Tibial nerve (tissue), 4 donors: ENCODE measurements at places on chromosomes 16 and 17.
A peak's percentile ranks its signal among the peaks of the same experiment; 100 is the strongest.

- DNase-seq: peak; percentile 12
- no peaks in the 10 kb centered on the region for H3K4me1 ChIP-seq
- no peak overlapping the region for H3K4me3 ChIP-seq
- no peaks in the 10 kb centered on the region for H3K27me3 ChIP-seq
- no peaks in the 10 kb centered on the region for H3K36me3 ChIP-seq
These were observed 408.7 kb downstream of the SLC39A11 start for GRCh38 chr17:72683506-72684404.

DNA sequence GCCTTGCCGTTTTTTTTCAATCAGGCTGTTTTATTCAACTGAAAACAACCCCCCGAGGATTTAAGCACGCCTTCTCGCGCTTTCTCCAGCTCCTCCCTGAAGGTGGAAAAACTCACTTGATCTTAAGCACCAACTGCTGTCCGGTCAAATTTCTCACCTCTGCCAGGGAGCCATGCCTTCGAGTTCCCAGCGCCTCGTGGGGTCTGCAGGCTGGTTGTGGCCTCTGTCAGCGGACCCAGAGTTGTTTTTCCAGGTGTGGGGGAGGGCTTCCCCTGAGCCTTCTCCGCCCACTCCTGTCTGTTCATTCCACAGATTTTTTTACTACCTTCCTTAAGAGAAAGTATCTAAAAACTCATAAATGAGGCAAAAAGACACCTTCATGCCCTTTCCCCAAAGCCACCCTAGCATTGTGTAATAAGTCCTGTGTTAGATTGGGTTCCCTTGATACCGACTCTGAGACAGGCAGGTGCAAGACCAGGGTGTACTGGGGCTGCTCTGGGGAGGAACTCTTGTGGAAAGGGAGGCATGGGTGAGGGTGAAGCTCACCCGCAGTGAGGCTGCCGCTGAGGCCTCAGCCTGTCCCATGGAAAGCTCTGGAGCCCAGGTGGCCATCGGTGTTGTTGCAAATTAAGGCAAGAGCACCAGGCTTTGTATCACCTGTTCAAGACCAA is 101.6 kb downstream of the AXIN2 start:
- H3K4me1 ChIP-seq: no peaks in the 10 kb centered on the region
- no peak for DNase-seq
- no peaks in the 10 kb centered on the region for H3K36me3 ChIP-seq
- H3K4me3 ChIP-seq: no peak overlapping the region
- no peaks in the 10 kb centered on the region for H3K27me3 ChIP-seq

- peak overlapping the region; percentile 36 for H3K4me3 ChIP-seq
- H3K36me3 ChIP-seq: no peaks in the 10 kb centered on the region
- no peaks in the 10 kb centered on the region for H3K27me3 ChIP-seq
- peak overlapping the region; percentile 94 for H3K27ac ChIP-seq
- DNase-seq: no peak
These were observed 310.0 kb downstream of the SEC14L1 start for GRCh38 chr17:77450742-77451244.

DNA sequence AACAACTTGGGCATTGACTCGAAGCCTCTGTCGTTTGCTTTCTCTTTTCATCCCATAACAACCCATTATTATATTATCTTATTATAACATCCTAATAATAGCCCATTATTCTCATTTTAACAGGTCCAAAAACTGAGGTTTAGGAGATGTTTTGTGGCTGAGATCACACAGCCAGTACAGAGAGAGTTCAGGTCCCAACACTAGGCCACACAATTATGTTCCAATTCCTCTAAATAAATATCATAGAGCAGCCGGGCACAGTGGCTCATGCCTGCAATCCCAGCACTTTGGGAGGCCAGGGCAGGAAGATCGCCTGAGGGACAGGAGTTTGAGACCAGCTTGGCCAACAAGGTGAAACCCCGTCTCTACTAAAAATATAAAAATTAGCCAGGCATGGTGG is 40.3 kb upstream of the KIFC3 start:
- no peak overlapping the region for H3K4me3 ChIP-seq
- H3K4me1 ChIP-seq: peaks cover 9% of the 10 kb centered on the region
- DNase-seq: no peak
- H3K27ac ChIP-seq: no peak overlapping the region
- no peaks in the 10 kb centered on the region for H3K36me3 ChIP-seq
- no peaks in the 10 kb centered on the region for H3K27me3 ChIP-seq

- peak; percentile 93 for DNase-seq
- H3K36me3 ChIP-seq: peaks cover 5% of the 10 kb centered on the region
- peak within 1 kb of the TSS; percentile 86 for H3K4me3 ChIP-seq
- peaks cover 3% of the 10 kb centered on the region for H3K4me1 ChIP-seq
These were observed at the start of gene AP2B1 for GRCh38 chr17:35587074-35587961. TSS of gene AP2B1 (plus strand) at chr17:35587322. CDS start at chr17:35594031, 6,709 bp downstream.

DNA sequence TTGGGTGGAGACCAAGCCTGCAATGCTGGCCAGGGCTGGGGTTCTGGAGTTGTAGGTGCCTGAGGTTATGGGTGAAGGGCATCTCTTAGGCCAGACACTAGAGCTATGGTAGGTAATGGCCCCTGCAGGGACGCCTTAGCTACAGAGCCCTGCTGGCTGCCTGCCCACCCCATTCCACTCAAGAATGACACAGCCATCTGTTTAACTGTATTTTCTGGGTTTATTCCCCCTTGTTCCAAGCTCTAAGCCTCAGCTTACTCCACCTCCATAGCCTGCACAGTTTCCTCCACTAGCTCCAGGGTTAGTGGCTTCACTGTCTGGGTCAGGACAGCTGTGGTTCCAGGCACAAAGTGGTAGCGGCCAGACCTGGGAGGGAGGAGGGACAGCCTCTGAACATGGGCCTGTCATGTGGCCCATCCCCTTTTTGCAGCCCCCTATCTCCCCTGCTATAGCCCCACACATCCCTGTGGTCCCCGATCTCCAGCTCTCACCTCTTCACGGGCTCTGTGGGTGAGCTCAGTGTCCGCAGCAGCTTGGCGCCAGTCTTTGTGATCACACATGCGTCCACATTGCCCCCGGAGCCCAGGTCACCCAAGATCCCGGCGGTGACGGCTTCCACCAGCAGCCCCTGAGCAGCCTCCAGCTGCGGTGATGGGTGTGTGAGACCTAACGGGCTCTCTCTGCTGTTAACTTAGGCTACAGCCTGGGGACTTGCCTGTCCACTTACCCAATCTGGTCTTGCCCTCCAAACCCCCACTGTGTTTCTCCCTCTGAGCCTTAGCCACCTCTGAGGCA is 2.1 kb downstream of the PSMB10 start:
- peaks cover 21% of the 10 kb centered on the region for H3K4me1 ChIP-seq
- DNase-seq: no peak
- no peaks in the 10 kb centered on the region for H3K27me3 ChIP-seq
- H3K27ac ChIP-seq: no peak overlapping the region
- H3K36me3 ChIP-seq: peaks cover 38% of the 10 kb centered on the region
- H3K4me3 ChIP-seq: peak overlapping the region; percentile 79

DNA sequence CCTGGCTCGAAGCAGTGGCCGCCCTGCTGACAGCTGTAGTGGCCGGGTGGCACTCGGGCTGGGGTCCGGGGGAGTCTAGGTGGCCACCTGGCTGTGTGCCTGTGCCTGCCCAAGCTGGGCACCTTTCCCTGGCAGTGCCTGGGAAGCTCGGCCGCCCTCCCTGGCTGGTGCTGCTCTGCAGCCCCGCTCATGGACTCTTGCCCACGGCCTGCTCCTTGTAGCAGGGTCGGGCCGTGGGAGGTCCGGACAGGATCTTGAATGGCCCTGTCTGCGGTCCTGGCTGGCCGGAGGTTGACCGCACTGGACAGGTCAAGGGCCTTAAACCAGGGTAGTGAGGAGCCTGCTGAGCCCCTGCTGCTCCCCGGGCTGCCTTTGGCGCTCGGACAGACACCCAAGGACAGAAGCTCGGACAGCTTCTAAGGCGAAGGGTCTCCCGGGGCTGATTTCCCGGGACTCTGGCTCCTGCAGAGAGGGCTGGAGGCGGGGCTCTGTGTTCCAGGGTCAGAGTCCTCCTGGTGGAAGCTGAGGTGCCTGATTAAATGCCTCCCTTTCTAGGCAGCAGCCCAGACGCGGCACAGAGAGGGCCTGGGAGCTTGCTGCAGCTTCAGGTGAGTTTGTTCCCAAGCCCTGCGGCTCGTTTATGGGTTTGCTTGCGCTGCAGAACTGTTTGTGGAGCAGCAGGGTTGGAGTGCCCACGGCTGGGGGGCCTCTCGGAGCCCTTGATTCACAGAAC is 6.0 kb downstream of the CAPN15 start:
- H3K27ac ChIP-seq: no peak overlapping the region
- no peaks in the 10 kb centered on the region for H3K27me3 ChIP-seq
- no peaks in the 10 kb centered on the region for H3K36me3 ChIP-seq
- H3K4me3 ChIP-seq: no peak overlapping the region
- no peak for DNase-seq

DNA sequence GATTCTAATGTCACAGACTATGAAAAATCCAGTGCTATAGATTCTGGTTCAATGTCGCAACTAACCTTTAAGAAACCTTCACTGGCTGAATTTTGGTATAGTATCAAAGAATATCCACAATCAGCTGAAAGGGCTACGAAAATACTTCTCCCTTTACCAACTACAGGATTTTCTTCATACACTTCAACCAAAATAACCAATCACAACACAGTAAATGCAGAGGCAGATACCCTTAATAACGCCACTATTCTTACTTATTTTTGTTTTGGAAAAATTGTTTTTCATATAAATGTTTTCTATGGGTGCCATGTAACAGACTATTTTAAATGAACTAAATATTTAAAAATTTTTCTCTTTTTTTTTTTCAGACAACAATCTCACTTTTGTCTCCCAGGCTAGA is 48.9 kb upstream of the TRAP1 start:
- H3K36me3 ChIP-seq: peaks cover 27% of the 10 kb centered on the region
- no peaks in the 10 kb centered on the region for H3K27me3 ChIP-seq
- H3K4me3 ChIP-seq: no peak overlapping the region
- no peak for DNase-seq

GRCh38 chr16:23132775-23133463 is 16.3 kb downstream of the USP31 start:
- DNase-seq: no peak
- H3K27me3 ChIP-seq: no peaks in the 10 kb centered on the region
- H3K36me3 ChIP-seq: peaks cover 8% of the 10 kb centered on the region
- no peak overlapping the region for H3K27ac ChIP-seq
- no peak overlapping the region for H3K4me3 ChIP-seq
- H3K4me1 ChIP-seq: peaks cover 27% of the 10 kb centered on the region

GRCh38 chr16:85181739-85182129 is 69.5 kb upstream of the CIBAR2 start:
- no peaks in the 10 kb centered on the region for H3K4me1 ChIP-seq
- no peak for DNase-seq
- H3K4me3 ChIP-seq: no peak overlapping the region
- no peak overlapping the region for H3K27ac ChIP-seq
- H3K27me3 ChIP-seq: no peaks in the 10 kb centered on the region
- H3K36me3 ChIP-seq: no peaks in the 10 kb centered on the region

- H3K4me3 ChIP-seq: no peak overlapping the region
- H3K27ac ChIP-seq: no peak overlapping the region
- H3K27me3 ChIP-seq: no peaks in the 10 kb centered on the region
- no peak for DNase-seq
- H3K4me1 ChIP-seq: peaks cover 3% of the 10 kb centered on the region
These were observed 12.2 kb downstream of the PPL start for GRCh38 chr16:4924593-4925292.

GRCh38 chr17:45906237-45906636 is 11.9 kb downstream of the MAPT start:
- no peaks in the 10 kb centered on the region for H3K4me1 ChIP-seq
- H3K36me3 ChIP-seq: no peaks in the 10 kb centered on the region
- no peaks in the 10 kb centered on the region for H3K27me3 ChIP-seq
- H3K27ac ChIP-seq: no peak overlapping the region
- no peak overlapping the region for H3K4me3 ChIP-seq

- no peaks in the 10 kb centered on the region for H3K36me3 ChIP-seq
- DNase-seq: no peak
- H3K27ac ChIP-seq: peak overlapping the region; percentile 59
- no peaks in the 10 kb centered on the region for H3K27me3 ChIP-seq
- H3K4me1 ChIP-seq: peaks cover 18% of the 10 kb centered on the region
These were observed 75.5 kb downstream of the GPRC5B start for GRCh38 chr16:19809121-19809635.

DNA sequence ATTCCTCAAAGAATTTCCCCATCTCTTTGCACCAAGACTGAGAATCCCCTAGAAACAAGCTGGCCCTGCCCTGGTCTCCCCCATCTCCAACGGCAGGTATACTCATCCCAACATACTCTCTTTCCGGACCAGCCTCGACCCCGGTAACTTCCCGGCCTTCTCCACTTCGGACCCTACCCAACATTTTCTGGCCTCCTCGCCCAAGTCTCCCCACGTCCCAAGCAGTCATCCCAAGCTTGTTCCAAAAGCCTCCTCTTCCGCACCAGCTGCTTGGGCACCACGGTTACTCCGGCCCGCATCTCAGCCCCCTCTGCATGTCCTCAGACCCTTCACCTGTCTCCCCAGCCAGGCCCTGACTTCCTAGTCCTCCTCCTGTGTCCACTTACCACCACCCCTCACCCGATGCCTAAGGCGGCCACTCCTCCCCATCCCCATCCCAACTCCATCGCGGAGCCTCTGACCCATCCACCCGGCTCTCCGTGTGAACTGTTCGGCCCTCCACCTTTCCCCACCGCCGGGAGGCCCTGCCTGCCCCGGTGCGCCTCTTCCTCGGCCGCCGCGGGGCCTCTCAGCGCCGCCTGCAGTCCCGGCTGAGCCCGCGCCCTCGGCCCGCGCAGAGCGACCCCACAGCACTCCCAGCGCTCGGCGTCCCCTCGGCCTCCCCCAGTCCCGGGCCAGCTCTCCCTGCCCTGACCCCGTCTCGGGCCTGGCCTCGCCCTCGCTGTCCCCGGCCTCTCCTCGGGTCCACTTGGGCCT is 994 bp downstream of the PITPNA start:
- H3K4me1 ChIP-seq: peaks cover 58% of the 10 kb centered on the region
- no peaks in the 10 kb centered on the region for H3K36me3 ChIP-seq
- H3K27me3 ChIP-seq: no peaks in the 10 kb centered on the region
- peak overlapping the region; percentile 90 for H3K4me3 ChIP-seq

- no peaks in the 10 kb centered on the region for H3K27me3 ChIP-seq
- H3K27ac ChIP-seq: peak overlapping the region; percentile 68
- no peak for DNase-seq
- H3K4me3 ChIP-seq: peak overlapping the region; percentile 49
These were observed 1.2 kb downstream of the BCAR1 start for GRCh38 chr16:75250089-75250808.

DNA sequence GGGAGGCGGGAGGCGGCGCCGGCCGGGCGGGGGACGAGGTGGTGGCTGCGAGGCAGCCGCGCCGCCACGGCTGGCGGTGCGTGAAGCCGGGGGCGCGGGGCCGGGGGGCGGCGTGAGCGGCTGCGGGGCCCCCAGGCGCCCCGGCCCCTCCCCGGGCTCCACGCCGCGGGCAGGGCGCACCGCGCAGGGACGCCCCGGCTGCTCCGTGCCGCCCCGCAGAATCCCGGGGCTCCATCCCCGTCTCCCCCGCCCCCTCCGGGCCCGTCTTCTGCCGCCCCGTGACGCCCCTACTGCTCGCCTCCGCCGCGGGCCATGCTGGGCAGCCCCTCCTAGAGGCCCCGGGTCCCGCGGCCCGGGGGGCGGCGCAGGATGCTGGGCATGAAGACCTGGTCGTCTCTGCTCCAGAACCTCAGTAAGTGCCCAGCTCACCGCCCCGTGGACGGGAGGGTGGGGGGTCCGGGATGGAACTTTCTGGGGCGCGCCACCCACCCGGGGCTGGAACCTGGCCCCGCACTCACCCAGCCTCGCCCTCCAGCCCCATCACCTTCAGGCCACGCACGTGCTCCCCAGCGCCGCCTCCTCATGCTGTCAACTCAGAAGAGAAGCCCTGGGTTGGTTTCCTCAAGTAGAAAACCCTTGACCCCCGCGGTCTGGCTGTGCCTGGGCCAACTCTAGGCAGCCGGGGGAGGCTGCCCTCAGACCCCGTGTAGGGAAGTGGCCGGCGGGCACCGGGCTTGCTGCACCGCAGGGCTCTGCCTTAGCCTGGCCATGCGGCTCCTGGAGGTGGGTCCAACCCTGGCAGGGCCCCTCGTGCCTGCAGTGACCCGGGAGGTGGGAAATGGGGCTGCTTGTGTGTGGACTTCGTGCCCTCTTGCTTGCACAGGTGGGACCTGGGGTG is 150.2 kb upstream of the GSE1 start:
- H3K27ac ChIP-seq: no peak overlapping the region
- peaks cover 8% of the 10 kb centered on the region for H3K27me3 ChIP-seq
- H3K36me3 ChIP-seq: no peaks in the 10 kb centered on the region
